ENCODE measurements at places on chromosomes 2 and 18. TPM values are rescaled to one million over a fixed set of nuclear protein-coding genes. Genes with fewer than 3 reads are reported as not detected.

Gene MIB1
- total RNA-seq, result 57.1 TPM

Gene CXCR2
- not detected for total RNA-seq

Gene LIPT1
- 8.0 TPM for total RNA-seq

Gene GPBAR1
- not detected for total RNA-seq

Gene MYO3B
- total RNA-seq, result 0.12 TPM

Gene STAT4
- 0.31 TPM for total RNA-seq

Gene SGO2
- total RNA-seq, result 6.0 TPM

Gene ALLC
- total RNA-seq, result not detected

Gene SCTR
- not detected for total RNA-seq

Gene IL1A
- 0.13 TPM for total RNA-seq

Gene CRYBA2
- total RNA-seq, result not detected

Gene COL4A3
- 16.2 TPM for total RNA-seq

Gene CNPPD1
- 41.9 TPM for total RNA-seq

Gene ST8SIA3
- not detected for total RNA-seq

Gene GRP
- not detected for total RNA-seq

Gene KCNG3
- not detected for total RNA-seq

Gene PKP4
- total RNA-seq, result 21.9 TPM

Gene LRRC30
- total RNA-seq, result not detected

Gene MC4R
- total RNA-seq, result not detected

Gene EPHA4
- 4.8 TPM for total RNA-seq

Gene SPATA3
- total RNA-seq, result not detected

Gene SCG2
- 4.0 TPM for total RNA-seq

Gene SNORC
- 0.93 TPM for total RNA-seq

Gene MFSD6
- 12.2 TPM for total RNA-seq

Gene ZNF142
- total RNA-seq, result 7.7 TPM
